ENCODE measurements at places on chromosomes 2 and 18.

DNA sequence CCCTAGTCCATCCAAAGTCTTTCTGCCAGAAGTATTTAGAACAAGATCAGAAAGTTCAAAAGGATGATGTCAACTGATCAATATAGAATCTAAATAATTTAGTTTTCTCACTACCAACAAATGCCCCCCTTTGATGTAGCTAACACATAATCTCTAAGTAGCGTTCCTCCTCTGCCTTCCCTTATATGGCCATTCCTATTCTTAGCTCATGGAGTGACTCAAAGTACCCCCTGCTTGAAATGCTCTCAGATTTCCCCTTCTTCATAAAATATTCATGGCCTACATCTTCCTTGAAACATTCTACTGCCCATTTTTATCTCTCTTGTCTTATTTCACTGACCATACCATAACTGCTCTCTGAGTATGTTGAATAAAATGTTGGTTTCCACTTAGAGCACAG, 151.5 kb downstream of the UPP2 start:
- no peak for DNase-seq

- DNase-seq = no peak
Observed at GRCh38 chr2:160418398-160418765, 75.2 kb downstream of the RBMS1 start.

GRCh38 chr2:170298861-170299429, 121.0 kb downstream of the MYO3B start:
- DNase-seq = no peak

DNA sequence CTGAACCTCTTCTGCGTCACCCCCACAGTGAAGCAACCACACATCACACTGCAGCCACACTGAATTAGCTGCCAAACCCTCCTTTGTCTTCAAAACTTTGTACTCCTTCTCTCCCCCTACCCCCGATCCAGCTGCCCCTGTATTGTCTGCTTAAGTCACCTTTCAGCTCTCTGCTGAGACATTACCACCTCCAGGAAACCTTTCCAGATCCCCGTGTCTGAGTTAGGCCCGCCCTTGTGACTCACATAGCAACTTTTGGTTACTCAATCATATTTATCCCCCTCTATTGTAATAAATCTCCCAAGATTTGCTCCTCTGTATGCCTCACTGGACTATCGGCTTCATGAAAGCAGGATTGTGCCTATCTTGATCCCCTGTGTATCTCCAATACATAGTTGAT, 82.8 kb upstream of the CDCA7 start:
- DNase-seq = no peak

DNA sequence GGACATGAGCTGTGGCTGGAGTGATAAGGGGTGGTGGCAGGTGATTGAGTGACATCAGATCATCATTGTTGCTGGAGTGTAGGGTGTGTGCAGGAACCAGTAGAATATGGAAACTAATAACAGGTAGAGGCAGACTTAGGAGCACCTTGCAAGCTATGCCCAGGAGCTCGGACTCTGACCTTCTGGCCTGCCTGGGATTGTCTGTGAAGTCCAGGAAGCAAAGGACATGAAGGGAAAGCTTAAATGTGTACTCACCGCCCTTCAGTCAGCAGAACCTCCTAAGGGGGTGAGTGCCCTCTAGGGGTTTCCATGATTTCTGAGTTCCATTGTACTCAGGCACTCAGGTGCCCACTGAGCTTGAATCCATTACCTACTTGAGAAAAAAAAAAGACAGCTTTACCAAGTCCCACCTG, 104.2 kb downstream of the CRIM1 start:
- DNase-seq = no peak

DNA sequence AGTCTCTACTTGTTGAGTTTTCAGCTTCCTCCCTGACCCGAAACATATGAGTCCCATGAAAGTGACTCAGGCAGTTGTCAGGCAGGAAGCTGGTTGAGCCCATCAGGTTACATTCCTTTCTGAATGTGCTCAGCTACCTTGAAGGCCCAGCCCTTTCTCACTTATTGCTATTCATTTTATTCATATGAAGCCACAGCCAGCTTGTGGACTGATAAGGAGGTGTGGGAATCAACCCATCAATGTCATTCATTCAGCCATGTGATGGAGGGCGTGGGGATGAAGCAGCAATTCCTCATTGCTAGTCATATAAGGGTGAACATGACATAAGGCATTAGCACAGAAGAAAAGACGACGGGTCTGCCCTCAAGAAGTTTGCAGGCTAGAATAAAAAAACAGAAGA, 5.3 kb upstream of the VPS4B start:
- no peak for DNase-seq

- DNase-seq = no peak
Observed at GRCh38 chr2:173192071-173192470, 116.4 kb downstream of the MAP3K20 start.

GRCh38 chr18:66013969-66014368, 263.2 kb downstream of the CDH7 start:
- DNase-seq = no peak

GRCh38 chr2:192011196-192011595, 164.3 kb upstream of the CAVIN2 start:
- DNase-seq = no peak

GRCh38 chr18:41842886-41843285, 112.1 kb upstream of the PIK3C3 start:
- no peak for DNase-seq

DNA sequence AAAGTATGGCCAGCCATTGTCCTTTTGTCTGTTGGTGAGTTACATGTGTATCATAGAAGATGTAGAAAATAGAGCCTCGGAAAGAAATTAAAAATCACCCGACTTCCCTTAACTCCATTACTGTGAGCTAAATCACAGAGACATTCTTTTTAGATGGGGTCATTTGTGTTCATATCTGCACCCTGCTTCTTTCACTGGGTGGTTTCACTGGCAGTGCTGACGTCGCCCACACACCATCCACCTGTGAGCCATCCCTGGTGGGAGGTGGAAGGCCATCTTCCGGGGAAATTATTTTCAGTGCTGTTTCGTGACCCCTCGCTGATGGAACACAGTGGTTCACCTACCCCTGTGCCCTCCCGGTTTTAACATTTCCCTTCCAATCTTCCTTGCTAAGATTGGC, 21.2 kb downstream of the SH3BP4 start:
- no peak for DNase-seq

GRCh38 chr2:220040346-220040745, 412.9 kb downstream of the SLC4A3 start:
- DNase-seq = no peak

GRCh38 chr18:49869354-49869753, 56.0 kb upstream of the ACAA2 start:
- DNase-seq = no peak

GRCh38 chr2:33929467-33929866, 330.4 kb upstream of the FAM98A start:
- DNase-seq = no peak

DNA sequence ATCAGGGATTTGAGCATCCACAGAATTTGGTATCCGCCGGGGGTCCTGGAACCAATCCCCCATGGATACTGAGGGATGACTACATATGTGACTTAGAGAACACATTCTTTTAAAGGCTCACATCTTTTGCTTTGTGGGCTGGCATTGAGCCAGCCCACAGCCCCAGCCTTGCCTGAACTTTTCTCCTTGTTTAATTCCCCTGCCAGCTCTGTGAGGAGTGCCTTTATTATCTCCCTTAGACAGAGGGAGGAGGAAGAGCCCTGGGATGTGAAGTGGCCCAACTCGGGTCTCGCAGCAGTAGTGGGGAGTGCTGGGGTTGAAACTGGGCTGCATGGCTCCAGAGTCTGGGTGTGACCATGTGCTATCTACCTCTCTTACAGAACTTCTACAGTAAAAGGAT, 7.6 kb downstream of the TTC39C start:
- DNase-seq = no peak

GRCh38 chr18:80176334-80177073, 67.4 kb downstream of the ADNP2 start:
- no peak for DNase-seq

DNA sequence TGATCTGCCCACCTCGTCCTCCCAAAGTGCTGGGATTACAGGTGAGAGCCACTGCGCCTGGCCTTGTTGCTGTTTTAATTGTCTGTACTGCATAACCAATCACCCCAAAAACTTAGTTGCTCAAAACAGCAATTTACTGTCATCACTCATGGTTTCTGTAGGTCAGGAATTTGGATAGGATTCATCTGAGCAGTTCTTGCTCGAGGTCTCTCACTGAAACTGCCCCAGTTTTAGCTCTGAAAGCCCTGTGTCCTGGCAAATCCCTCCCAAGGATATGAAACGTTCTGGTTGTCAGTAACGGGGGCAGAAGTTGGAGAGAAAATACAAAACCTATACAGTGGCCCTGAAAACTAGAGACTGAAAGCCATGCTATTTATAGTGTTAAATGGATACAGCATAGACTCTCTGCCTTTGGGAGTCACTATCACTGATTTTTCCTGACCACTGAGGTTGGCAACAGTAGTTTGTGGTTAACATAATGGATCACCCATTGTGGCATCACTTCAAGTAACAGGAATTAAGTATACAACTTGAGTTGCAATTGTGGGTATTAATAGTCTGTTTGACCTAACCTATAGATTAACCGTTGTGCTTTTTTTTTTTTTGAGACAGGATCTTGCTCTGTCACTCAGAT, 27.2 kb upstream of the ERICH2 start:
- DNase-seq = no peak

DNA sequence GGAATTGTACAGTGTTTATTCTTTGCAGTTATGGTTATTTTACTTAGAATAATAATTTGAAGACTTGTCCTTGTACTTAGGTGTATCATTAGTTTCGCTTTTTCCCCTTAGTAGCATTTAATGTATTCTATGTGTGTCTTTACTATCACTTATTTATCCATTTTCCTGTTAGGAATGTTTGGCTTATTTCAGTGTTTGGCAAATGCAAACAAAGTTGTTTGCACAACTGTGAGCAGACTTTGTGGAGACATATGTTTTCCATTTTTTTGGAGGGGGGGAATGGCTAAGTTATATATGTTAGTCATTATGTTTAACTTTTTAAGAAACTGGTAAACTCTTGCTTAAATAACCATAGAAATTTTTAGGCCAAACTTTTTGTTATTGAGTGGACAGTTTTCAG, 447.7 kb downstream of the SOX11 start:
- DNase-seq = no peak

- no peak for DNase-seq
Observed at GRCh38 chr2:123073371-123073770, 951.7 kb upstream of the CNTNAP5 start.

- DNase-seq = no peak
Observed at GRCh38 chr2:74792282-74792681, 41.6 kb upstream of the HK2 start.

DNA sequence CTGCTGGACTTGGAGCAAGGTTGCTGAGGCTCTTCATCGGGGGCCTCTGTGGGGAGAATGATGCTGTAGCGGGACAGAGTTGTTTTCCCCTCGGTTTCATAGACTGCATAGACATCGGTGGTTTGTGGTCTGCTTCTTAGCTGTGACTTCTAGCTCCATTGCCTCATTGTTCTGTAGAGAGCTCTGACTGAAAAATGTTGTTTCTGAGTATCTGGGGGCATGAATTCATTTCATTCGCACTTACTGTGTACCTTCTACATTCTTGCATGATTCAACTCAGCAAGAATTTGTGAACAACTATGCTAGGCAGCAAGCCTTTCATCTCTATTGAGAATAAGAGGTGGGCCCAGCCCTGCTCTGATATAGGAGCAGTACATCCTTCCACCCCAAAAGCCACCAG, 406.8 kb downstream of the NBAS start:
- DNase-seq = no peak

DNA sequence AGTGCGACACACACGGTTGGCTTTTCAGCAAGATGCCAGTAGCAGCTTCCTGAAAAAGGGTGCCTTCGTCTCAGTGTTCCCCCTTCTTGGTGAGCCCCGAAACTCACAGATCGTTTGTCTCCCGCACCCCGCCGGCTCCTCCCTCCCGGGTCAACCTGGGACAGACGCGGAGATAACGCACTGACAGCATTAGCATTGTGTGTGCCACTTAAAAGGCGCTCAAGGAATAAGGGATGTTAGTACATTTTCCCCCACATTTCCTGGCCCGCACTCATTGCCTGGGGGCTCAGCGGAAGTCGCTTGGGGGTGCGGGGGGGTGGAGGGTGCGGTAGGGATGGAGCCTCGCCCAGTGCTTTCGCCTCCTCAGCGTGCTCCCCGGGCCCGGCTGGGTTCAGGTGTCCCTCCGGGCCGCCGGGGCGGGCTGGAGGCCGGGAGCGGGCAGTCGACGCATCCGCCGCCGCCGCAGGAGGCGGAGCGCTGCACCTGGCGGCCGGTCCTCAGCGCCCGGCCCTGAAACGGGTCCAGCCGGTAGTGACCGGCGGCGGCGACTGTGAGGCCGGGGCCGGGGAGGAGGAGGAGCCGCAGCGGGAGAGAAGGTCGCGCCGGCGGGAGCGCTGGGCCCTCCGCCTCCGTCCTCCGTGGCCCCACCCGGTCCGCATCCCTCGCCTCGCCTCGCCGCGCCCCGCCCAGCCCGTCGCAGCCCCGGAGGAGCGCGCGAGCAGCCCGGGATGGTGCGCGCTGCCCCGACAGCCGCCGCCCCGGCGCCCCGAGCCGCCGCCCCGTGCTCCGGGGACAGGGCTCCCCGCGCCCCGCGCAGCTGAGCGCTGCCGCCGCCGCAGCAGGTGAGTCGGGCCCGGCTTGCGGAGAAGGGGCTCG, at the start of gene MFSD6:
Gene MFSD6, plus strand, starts transcription at position 694 of the 876 bp plus-strand sequence. CDS start 27,675 bp downstream, outside the sequence.
- DNase-seq = peak; percentile 69

- no peak for DNase-seq
Observed at GRCh38 chr2:232328032-232328422, 50.5 kb upstream of the ALPP start.

DNA sequence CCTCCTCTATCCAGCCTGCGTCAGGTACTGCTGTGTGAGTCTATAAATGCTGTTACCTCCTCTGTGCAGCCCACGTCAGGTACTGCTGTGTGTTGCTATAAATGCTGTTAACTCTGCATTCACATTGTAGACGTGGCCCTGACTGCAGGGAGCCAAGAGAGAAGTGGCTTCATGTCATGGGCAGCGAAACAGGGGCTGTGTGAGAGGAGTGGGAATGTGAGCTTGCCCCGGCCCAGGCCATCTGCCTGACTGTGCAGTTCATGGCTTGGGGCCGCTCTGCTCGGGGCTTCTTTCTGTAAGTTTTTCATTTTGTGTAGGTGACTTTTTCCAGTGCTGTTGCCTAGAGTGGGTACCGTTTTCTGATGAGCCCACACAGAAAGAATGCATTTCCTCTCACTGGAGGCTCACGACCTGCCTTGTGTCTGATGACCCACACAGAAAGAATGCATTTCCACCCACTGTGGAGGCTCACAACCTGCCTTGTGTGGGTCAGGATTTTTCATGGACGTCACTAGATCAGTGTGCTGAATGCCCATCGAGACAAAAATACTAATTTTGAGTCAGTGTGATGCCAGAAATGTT, 104.5 kb downstream of the SNTG2 start:
- DNase-seq = no peak

GRCh38 chr2:158934170-158934569, 34.3 kb upstream of the TANC1 start:
- no peak for DNase-seq

GRCh38 chr18:55634545-55634944, 46.6 kb upstream of the TCF4 start:
- no peak for DNase-seq

DNA sequence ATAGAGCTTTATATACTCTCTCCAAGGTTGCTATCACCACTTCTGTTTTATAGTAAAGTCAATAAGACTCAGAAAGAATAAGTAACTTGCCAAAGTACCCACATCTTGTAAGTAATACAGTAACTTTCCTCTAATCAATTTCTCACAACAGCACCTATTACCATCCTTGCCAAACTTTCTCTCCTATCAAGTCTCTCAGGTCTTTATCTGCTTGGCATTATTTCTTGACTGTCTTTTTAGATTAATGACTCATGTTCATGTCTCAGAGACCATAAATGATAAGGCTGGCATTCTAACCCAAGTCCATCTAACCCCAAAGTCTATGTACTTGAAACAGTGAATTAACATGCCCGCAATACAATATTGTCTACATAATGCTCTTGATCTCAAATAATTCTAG, 618.0 kb upstream of the ZEB2 start:
- no peak for DNase-seq

Data from natural killer cell treated with Interleukin-12 subunit alpha and Interleukin-12 subunit beta and Interleukin-15 and Interleukin-18, amount 100 ng/mL, for 72 hours (primary cell).